Muscle of leg (tissue), 16 donors: ENCODE measurements at places on chromosomes 3 and 15.

DNA sequence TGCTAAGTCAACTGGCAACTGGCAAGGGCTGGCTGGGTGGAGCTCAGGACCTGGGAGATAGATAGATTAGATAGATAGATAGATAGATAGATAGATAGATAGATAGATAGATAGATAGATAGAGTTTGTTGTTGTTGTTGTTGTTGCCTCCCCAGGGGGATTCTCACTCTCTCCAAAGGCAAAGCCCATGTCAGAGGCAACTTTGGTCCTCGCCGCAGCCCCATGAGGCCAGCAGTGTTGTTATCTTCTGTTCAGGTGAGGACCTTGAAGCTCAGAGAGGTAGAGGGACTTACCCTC, 7.4 kb upstream of the MST1R start:
- DNase-seq = no peak

DNA sequence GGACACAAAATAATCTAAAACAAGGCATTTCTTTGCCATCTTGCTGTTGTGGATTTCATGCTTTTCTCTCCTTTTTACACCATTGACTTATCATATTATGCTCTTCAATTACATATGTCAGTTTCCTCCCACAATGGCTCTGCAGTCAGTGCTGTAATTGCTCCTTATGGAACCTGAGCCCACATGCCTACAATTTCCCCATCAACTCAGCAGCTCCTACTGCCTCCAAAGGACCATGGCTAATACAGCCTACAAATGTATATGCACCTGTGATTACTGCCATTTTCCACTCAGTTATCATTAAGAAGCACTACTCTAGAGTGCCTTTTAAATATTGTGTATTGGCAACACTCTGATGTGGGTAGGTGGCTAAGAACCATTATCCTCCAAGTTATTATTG, 30.8 kb downstream of the RTP4 start:
- DNase-seq = no peak

- no peak for DNase-seq
Observed at GRCh38 chr15:101025501-101025885, 106.3 kb downstream of the LRRK1 start.

DNA sequence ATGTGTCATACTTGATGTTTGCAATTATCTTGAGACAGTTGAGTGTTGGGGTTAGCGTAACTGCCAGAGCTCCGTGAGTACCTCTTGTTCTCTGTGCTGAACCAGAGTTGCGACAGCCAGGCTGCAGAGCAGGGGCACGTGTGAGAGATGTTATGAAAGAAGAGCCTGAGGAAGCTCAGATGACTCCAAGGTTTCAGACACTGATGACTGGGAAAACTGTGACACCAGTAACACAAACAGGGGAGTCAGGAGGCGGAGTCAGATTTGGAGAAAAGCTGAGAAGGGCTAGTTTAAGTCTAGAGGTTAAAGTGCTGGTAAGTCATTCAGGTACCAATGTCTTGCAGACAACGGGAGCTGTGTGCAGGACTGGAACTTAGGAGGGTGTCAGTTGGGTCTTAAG, 45.0 kb downstream of the BLM start:
- DNase-seq = peak; percentile 42

- no peak for DNase-seq
Observed at GRCh38 chr15:92053753-92054316, 200.3 kb downstream of the SLCO3A1 start.

GRCh38 chr15:93420050-93420452, 331.0 kb upstream of the RGMA start:
- DNase-seq = no peak

DNA sequence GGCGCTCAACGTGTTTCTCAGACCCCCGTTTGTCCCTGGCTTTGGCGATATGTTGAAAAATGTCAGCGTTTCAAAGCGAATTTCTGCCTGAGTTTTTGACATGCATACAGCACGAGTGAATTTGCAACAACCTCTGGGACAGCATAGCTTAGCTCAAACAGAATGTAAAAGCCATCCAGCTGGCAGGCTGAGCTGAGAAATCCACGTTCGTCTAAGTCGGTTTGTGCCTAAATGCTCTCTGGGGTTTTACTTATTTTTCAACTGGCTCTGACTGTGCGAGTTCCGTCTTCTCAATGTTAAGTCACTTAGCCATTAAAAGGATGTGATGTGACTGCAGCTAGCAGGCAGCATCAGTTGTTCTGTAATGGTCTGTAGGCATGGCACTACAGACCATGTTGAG, 243.5 kb upstream of the SLCO3A1 start:
- peak; percentile 90 for DNase-seq

DNA sequence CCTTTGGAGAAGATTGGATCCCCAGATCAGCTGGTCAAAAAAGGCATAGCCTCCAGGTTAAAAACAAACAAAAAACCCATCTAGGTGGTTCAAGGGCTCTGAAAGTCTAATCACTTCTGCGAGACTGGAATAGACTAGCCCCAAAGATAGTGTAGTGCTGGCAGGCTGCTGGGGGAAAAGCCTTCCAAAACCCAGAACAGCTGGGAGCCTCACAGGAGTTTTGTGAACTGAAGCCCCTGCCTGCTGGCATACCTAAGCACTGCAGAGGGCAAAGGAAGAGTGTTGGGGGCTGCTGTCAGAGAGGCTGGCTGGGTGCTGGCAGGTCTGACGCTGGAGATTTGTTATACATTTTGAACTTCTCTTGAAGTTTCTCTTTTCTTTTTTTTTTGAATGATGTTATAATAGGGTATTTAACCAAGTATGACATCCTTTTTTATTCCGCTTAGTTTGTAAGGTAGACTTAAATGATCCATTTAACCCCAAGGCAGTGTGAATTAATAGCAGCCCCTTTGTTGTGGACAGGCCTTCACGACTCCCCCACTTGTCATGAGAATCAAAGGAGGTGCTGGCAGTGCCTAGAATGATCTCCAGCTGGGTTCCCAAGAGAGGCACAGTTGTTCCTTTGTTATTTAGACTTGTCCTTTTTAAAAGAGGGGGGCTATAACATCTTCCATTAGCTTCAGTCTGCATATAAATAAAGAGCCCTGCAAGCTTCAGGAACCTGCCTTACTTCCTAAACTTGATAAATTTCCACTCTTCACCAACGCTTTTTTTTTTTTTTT, 53.9 kb downstream of the CRTC3 start:
- DNase-seq = peak; percentile 51

DNA sequence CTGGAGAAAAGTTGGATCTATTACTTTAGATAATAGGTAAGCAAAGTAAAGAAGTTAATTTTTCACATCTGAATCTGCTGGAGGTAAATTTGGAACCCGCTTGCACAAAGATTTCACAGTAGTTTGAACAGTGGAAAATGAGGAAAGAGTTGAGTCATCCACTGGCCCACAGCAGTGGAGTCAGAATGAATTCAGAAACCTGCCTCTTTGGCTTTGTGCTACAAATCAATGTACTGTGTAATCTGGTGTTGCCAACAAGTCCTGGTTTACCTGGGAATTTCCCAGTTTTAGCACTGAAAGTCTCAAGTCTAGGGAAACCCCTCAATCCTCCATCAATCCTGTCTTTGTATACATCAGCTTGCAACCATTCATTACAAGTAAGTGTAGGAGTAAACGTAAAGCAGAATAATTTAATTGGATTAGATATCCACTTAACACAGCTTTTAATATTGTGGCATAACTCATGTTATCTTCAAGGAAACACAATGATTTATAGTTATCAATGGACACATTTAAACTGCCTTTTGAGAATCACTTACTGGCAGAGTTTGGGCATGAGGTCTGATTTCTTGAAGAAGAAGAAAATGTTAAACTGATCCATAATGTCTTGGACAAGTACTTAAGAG, 100.6 kb downstream of the DCLK3 start:
- DNase-seq = peak; percentile 10

DNA sequence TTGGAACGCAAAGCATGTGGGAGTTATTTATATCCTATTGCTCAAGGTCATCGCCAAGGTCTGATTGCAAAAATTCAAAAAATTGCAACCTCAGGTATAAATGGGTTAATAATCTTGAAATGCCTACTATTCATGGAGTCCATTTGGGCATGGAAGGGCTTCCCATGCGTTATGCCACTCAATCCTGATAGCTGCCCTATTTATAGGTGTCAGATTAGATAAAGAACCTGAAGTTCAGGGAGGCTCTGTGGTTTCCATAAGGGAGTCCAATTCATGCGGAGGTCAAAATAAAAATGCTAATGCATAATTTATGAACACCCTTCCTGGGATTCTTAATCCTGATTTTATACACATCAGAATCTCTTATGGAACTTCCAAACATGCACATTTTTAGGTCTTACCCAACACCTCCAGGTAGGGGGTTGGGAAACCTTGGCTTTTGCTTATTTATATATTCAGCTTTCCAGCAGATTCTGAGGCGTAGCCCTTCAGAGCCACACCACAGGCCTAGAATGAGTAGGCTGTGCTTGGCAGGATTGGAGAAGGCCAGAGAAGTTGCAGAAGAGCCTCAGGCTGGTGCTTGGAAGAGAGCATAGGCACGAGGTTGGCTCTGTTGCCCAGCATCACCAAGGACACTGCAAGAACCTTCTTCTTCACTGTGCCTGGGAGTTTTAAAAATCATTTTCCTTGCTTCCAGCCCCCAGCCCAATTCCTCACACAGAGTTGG, 324.4 kb upstream of the CFAP20DC start:
- no peak for DNase-seq

GRCh38 chr15:90067953-90068606, 34.2 kb downstream of the IDH2 start:
- DNase-seq = no peak

- DNase-seq = peak; percentile 39
Observed at GRCh38 chr15:34951993-34952392, 17.5 kb downstream of the AQR start.

- DNase-seq = no peak
Observed at GRCh38 chr3:83734656-83735055, 1224.1 kb upstream of the CADM2 start.

GRCh38 chr3:71392251-71392650, 191.3 kb downstream of the FOXP1 start:
- peak; percentile 48 for DNase-seq

DNA sequence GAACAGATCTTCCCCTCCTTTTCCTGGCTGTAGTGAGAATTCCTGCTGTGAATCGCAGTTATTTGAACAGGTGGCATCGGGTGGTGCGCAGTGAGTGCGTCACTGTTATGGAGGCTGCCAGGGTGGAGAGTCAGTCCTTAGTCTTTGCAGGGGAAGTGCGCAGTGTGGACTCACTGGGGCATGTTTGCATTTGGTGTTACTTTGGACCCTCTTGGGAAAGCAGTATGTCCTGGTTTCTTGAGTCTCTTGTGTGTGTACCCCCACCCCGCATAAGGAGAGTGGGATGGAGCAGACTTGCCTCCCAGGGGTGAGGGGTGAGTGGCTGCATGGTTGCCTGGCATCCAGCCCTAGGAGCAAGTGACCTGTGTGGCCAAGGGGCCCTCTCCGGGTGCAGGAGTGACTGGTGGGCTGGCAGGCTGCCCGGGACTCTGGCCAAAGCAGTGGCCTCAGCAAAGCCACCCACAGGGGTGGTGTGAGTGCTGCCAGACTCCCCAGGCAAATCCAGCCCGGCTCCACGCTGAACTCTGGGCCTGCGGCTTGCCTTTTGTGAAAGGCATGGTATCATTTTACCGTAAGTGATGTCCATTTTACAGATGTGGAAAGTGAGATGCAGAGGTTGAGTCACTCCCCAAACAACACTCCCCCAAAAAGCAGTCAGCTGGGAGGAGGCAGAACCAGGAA, 46.4 kb downstream of the DNASE1L3 start:
- no peak for DNase-seq

DNA sequence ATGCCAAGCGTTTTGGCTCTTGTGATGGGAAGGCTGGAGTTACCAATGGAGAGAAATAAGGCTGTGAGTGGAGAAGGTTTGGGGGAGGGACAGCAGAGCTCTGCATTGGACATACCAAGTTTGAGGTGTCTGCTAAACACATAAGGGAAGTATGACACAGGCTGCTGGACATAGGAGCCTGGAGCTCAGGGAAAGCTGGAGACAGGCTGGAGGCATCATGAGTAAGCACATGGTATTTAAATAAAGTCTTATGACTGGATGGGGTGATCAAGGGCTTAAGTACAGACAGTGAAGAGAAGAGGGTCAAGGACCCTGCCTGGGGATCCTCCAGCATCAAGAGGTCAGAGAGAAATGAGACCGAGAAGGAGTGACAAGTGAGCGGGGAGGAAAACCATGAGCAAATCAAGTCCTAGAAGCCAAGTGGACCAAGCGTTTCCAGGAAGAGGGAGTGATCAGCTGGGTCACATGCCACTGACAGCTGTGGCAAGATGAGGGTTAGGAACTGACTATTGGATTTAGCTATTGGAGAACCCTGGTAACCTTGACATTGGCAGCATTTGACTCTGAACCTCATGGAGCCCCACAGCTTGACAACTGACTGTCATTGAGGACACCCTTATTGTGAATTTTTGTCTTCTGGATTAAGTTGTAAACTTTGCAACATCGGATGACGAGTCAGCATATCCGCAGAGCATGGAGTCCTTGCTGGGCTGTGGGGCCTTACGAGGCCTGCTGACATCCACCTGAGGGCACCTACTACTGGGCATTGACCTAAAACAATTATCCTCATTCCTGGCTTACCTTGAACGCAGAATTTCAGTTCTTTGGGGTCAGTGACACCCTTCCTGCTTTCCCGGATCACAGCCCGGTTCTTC, 78.7 kb upstream of the ETV5 start:
- DNase-seq = peak; percentile 23

DNA sequence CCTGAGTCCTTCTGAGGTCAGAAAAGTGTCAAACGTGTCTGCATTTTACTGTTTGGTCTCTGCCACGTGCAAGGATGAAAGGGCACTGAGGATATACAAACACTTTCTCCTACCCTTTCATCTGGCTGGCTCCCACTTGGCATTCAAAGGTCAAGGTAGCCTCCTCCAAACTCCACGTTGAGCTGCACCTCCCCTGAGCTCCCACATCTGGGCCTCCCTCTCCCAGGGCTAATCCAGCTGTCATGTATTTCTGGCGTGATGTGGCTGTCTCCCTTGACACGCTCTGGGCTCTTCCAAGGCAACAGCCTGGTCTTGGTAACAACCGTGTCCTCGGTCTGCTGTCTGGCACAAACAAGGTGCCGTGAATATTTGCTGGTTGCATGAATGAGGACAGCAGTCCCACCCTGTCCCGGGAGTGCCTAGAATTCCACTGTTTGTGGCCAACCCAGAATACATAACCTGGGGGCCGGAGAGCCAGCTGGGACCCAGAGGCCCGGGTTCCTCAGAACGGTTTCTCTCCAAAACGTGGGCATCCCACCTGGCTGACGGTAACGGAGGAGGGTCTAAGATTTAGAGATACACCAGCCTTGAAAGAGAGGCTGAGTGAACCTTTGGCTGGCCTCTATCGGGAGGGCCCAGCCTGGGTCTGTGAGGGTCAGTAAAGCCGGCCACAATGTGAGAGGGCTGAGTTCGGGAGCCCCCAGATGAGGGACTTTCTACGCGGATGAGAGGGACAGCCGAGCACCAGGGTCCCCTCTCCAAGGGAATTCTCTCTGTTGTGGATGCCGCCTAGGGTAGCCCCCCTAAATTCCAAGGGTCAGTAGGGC, 767 bp downstream of the GLT8D1 start:
- peak; percentile 62 for DNase-seq

DNA sequence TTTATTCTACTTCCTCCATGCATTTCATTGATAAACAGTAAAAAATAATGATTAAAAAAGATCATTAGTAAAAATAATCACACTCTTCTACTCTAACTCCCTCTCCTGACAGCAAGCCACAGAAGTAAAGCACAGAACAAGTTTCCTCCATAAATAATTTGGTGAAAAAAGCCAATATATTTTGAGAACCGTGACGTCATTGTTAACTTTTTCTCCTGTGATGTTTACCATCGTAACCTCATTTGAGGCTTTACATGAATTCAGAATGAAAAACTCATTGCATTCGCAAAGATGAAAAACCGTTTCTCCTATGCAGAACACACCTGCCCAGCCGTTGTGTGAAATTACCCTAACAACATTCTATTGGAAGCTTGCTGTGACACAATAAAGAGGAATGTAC, 120.7 kb downstream of the NSUN3 start:
- DNase-seq = no peak

- no peak for DNase-seq
Observed at GRCh38 chr3:65443739-65444446, 594.8 kb downstream of the MAGI1 start.
